ENCODE measurements at places on chromosomes 2 and 18. TPM values are rescaled to one million over a fixed set of nuclear protein-coding genes. Genes with fewer than 3 reads are reported as not detected.

Gene EVX2
- 0.43 TPM for total RNA-seq

Gene PTH2R
- not detected for total RNA-seq

Gene CRYGC
- not detected for total RNA-seq

Gene ZNF516
- 91.2 TPM for total RNA-seq

Gene GPR75
- total RNA-seq = 4.7 TPM

Gene PRKAG3
- not detected for total RNA-seq

Gene C1D
- 20.2 TPM for total RNA-seq

Gene TWIST2
- total RNA-seq = 0.96 TPM

Gene VAMP5
- 0.50 TPM for total RNA-seq

Gene CRACDL
- 0.37 TPM for total RNA-seq

Gene AMER3
- total RNA-seq = 1.4 TPM

Gene FAM124B
- total RNA-seq = not detected

Gene DOK6
- total RNA-seq = 4.0 TPM

Gene KIF5C
- total RNA-seq = 63.3 TPM

Gene RIT2
- not detected for total RNA-seq

Gene GKN2
- not detected for total RNA-seq

Gene ITGB1BP1
- 61.2 TPM for total RNA-seq

Gene STON1
- 15.0 TPM for total RNA-seq

Gene HMSD
- 10.0 TPM for total RNA-seq

Gene CASP8
- 2.5 TPM for total RNA-seq

Gene STARD7
- 186 TPM for total RNA-seq

Gene MBD2
- 36.2 TPM for total RNA-seq

Gene ALPP
- not detected for total RNA-seq
